ENCODE measurements at places on chromosomes 5 and 9. TPM values are rescaled to one million over a fixed set of nuclear protein-coding genes. Genes with fewer than 3 reads are reported as not detected.

NXNL2 gene
- 0.52 TPM for total RNA-seq

TAL2 gene
- total RNA-seq, result not detected

CDH12 gene
- 0.20 TPM for total RNA-seq

UCK1 gene
- 44.0 TPM for total RNA-seq

DBH gene
- not detected for total RNA-seq

EPB41L4A gene
- total RNA-seq, result not detected

PCDHB2 gene
- 2.1 TPM for total RNA-seq

PCDHA10 gene
- not detected for total RNA-seq

IFNK gene
- total RNA-seq, result not detected

PCA3 gene
- not detected for total RNA-seq

LHX6 gene
- 0.05 TPM for total RNA-seq

IL5 gene
- not detected for total RNA-seq

ABO gene
- not detected for total RNA-seq

C9 gene
- total RNA-seq, result not detected

ALDH1A1 gene
- 0.71 TPM for total RNA-seq

EXOSC3 gene
- total RNA-seq, result 108 TPM

DHFR gene
- 80.5 TPM for total RNA-seq

FAM169A gene
- 5.3 TPM for total RNA-seq

TAF11L10 gene
- not detected for total RNA-seq

GFI1B gene
- 0.30 TPM for total RNA-seq

PDE8B gene
- total RNA-seq, result 0.07 TPM

FAM151B gene
- not detected for total RNA-seq

GARIN3 gene
- total RNA-seq, result not detected

PLAC8L1 gene
- not detected for total RNA-seq

LEAP2 gene
- not detected for total RNA-seq

CCDC192 gene
- not detected for total RNA-seq

ANKDD1B gene
- not detected for total RNA-seq

FABP6 gene
- total RNA-seq, result 1.0 TPM

CER1 gene
- not detected for total RNA-seq

PCDHA6 gene
- not detected for total RNA-seq

Data from M059J (cell line).